ENCODE measurements at places on chromosomes 1 and 21.

DNA sequence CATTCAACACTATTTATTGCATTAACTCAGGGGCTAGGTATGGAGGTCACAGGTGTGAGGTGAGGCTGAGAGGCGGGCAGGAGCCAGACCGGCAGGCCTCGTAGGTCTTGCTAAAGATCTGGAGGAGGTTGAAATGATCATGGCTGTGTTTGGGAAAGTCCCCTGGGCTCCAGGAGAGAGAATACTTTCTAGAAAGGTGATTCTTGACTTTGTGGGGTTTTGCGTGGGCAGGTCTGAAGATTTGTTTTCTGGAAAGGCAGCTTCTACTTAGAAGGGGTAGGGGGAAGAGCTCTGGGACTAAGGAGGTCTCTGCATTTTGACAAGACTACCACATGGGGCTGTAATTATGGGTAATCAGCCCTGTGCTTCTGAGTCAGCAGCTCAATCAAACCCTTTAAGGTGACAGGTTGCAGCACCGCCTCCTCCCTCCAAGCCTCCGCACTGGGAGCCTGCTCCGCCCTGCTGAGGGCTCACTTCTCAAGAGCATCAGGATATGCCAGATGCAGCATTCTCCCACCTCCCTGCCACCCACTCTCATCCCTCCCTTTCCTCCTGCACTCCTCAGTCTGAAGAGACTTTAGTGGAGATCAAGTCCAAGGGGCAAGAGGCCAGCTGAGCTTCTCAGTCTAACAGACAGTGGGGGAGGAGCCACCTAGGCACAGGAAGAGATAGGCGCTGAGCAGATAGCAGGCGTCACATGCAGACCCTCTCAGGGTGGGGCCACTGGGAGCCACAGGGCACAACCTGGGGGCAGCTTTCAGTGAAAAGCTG, 30.5 kb downstream of the SLC30A1 start:
- no peak for DNase-seq

DNA sequence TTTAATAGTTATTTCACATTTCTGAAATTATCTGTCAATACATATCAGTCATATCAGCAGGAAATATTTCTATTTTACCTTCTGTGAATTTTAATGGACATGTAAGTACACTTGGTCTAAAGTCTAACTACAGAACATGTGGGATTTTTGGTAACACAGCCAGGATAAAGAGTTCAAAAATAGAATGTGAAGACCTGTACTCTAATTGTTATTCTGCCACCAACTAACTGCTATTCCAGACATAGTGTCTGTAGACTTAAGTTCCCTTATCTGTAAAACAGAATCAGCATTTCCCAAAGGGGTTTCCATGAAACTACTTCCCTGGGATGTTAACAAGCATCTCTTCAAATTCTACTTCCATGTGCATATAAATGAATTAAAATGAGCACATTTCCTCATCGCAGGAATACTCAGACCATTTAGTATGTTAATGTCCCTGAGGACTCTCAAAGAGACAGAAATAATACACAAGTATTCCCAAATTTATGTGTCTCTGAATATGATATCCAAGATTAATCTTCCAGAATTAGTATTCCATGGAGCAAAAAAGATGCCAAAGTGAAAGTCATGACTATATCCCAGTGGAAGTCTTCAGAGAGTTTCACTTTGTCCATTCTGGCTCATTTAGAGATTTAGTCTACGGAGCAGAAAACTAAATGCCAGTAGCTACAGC, 325.6 kb downstream of the NEGR1 start:
- no peak for DNase-seq

GRCh38 chr1:30191154-30191702, 532.2 kb downstream of the MATN1 start:
- peak; percentile 73 for DNase-seq

DNA sequence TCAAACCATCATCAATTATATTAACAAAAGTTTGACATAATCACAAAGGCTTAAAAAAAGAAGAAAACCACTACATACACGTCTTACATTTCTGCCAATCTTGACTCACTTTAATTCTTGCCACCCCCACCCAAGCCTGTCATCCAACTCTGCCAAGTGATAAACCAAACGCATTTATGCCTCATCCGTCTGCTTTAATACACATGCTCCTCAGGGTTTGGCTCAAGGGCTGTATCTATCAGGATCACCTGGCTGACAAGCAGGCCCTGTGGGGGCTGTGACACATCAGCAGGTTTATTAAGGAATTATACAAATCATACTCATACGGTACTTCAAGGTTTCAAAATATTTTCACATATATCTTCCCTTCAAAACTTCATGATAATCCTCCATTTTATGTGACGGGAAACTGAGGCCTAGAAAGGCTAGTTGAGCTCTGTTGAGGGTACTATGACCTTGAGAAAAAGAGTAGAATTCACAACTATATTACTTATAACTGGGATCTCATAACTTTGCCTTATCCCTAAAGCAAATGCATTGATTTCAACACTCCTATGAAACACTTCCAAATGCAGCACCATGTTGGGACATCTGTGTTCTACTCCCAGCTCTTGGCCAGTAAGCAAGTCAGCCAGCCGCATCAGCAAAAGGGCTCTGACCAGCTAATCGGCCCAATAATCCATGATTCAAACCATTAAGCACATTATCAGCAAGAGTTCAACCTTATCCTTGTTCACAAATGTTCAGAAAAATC, 8.7 kb downstream of the SORT1 start:
- DNase-seq: no peak

- DNase-seq: no peak
These were observed 61.8 kb upstream of the DISP3 start for GRCh38 chr1:11417162-11417561.

- no peak for DNase-seq
These were observed 181.0 kb downstream of the TYW3 start for GRCh38 chr1:74913978-74914377.

DNA sequence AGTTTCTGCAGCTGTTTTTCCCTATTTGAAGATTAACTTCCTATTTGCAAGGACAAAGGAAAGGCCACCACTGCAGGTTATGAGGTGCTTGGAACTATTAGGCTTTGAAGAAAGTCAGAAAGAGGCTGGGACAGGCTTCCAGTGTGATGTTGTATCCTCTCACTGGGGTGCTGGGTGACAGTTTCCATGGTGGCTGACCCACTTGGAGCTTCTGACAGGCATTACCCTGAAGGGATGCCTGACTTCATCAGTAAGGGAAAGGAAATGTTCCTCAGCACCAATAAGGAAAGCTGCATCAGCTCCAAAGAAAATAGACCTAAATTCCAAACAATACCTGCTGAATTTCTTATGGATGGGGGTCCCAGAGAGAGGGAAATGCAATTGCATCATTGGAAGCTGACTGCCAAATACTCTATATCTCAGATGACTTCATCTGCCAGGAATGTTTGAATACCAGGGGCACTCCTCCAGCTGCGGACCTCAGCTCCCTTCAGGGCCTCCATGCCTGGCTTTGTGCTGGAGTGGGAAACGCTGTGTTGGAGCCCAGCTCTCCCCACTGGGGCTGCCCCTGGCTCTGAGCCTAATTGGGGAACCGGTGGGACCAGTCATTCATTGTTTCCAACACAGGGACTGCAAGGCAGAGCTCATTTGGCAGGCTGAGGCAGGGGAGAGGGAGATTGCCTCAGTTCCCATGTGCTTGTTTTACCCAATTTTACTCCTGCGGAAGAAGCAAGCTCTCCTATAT, 76.6 kb downstream of the RGL1 start:
- no peak for DNase-seq

GRCh38 chr21:39006571-39007311, 176.5 kb downstream of the PSMG1 start:
- no peak for DNase-seq

- DNase-seq: peak; percentile 63
These were observed 4.9 kb downstream of the LY9 start for GRCh38 chr1:160800645-160801408.

DNA sequence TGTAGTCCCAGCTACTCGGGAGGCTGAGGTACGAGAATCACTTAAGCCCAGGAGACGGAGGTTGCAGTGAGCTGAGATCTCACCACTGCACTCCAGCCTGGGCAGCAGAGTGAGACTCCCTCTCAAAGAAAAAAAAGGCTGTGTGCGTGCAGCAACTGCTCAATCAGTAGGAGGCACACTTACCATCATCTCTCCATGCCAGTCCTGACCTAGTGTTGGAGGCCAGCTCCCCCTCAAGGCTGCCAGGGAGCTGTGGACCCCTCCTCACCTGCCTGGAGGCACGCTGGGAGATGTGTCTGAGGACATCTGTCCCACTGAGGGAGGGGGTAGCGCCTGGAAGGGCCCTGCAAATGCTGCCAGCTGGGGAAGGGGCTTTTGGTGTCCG, 11.9 kb downstream of the RPS6KA1 start:
- DNase-seq: no peak

- DNase-seq: peak; percentile 39
These were observed 96.8 kb upstream of the BMP8A start for GRCh38 chr1:39394598-39394997.

DNA sequence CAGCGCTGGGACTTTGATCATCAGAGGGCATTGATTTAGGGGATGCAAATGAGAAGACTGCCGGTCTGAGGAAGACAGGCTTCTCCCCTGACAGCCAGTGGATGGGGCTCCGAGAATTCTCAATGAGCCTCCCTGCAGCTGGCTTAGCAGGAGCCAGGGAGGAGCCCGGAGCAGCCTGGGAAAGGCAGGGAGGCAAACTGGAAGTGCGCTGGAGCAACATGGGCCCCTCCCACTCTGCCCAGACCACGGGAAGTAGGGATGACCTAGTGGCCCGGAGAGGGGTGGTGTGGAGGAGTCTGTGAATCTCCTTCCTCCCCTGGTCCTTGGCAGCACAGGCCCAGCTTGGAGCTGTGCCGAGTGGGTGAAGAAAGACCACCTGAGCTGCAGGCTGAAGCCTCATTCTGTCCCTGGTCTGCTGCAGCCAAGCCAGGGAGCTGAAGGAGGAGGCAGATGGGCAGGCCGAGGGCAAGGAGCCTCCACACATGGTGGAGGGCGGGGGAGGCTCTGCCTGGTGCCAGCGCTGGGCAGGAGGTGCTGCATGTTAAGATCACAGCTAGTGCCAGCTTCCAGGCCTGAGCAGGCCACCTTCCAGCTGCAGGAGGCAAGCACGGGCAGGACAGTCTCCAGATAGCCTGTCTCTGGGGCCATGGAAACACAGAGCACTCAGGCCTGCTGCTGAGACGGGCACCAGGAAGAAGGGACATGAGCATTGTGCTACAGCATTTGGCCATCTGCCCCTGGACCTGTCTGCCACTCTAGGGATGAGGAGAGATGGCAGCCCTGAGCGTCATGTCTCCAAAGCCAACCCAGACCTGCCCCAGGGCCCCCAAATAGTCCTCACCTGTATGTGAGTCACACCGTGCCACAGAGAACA, 12.2 kb upstream of the CLSTN1 start:
- DNase-seq: no peak

GRCh38 chr1:156284112-156284511, at the start of gene TMEM79:
TMEM79 (plus strand) TSS chr1:156284325; CDS start chr1:156285227, 902 bp downstream.
- DNase-seq: no peak

DNA sequence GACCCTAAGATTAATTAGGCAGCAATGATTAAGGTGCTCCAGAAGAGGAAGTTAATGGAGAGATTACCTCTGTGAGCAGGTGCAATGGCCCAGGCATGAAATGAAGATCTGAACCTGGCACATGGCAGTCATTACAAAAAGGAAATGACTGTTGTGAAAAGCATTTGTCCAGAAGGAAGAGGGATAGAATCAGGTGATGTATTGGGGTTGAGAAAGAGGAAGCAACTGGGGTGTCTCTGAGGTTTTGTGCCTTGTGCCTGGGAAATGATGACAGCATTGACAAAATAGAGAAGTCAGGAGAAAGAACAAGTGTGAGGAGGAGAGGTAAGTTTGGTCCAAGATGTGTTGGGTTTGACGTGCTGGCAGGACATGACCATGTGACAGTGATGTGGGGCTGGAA, 5.6 kb downstream of the CRCT1 start:
- no peak for DNase-seq

GRCh38 chr1:21216835-21217811, 40.4 kb upstream of the EIF4G3 start:
- DNase-seq: peak; percentile 74

DNA sequence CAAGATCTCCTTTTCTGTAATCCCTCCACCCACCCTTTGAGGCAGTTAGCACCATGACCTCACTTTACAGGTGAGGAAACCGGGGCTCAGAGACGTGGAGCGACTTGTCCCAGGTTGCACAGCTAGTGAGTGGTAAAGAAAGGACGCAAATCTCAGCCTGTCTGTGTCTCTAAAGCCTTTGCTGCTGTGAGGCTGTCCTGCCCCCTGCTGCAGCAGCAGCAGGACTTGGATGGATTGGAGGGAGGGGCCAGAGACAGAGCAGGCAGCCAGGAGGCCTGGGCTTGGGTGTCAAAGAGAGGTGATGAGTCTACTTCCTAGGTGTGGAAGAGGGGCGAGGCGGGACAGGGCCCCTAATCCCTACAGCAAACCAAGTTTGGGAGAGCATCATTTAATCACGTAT, 69.6 kb downstream of the PTPRU start:
- DNase-seq: no peak

DNA sequence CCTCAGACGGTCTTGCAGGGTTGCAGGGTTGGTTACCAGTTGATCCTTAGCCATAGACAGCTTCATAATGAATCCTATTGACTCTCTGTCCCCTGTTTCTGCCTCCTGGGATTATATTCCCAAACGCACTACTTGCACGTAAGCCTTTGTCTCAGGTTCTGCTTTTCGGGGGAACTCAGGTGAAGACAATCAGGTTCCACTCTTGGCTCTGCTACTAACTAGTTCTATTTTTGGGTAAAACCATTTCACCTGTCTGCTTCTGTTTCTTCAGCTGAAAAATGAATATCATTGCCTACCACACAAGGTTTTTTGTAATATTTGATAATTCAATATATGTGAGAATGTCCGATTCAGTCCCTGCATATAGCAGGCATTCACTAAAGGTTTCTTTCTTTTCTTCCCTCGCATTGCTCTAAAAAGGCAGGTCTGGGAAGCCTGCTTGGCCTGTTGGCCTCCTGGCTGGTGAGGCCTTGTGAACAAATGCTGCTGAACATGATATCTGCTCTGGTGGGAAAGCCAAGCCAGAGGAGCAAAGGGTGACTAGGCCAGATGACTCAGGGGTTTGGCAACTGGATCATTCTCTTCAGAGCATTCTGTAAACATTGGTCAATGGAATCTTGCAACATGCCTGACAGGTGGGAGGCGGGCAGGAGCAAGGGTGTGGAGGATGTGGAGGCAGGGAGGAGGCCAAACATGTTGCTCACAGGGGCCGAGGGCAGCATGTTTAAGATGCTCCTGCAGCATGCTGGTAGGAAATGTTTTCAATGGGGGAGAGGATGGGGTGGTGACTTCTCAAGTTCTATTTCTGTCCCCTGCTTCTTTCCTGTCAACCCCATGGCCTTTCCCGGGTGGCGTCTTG, 23.8 kb downstream of the IER5 start:
- no peak for DNase-seq

GRCh38 chr1:30385246-30385995, 338.0 kb downstream of the MATN1 start:
- no peak for DNase-seq

DNA sequence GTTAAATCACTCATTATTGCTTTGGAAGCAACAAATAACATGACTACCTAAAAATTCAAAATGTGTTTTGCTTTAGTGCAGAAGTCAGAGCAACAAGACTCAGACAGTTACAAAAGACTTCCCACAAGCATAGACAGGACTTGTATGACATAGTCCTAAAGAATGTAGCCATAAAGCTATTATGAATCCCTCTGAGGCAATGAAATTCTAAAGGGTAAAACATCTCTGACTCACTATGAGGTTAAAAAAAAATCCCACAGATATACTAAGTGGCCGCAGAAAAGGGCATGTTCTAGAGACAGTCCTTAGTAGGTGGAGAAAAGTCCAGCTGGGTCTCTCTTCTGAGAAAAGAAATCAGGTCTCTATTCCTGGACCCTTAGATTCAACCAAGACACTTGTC, 4.9 kb downstream of the PRKAB2 start:
- DNase-seq: no peak

Data from activated CD4-positive, alpha-beta T cell treated with anti-CD3 and anti-CD28 coated beads, Interleukin-2, amount 50 U/mL, for 16 hours (primary cell).